Activated T-cell treated with anti-CD3 and anti-CD28 coated beads for 48 hours (primary cell): ENCODE measurements at places on chromosomes 13 and 19.

- peak; percentile 5 for DNase-seq
Measured at GRCh38 chr13:43596924-43597598, 189.7 kb downstream of the ENOX1 start.

GRCh38 chr13:35700671-35701070 is 224.2 kb upstream of the MAB21L1 start:
- no peak for DNase-seq

DNA sequence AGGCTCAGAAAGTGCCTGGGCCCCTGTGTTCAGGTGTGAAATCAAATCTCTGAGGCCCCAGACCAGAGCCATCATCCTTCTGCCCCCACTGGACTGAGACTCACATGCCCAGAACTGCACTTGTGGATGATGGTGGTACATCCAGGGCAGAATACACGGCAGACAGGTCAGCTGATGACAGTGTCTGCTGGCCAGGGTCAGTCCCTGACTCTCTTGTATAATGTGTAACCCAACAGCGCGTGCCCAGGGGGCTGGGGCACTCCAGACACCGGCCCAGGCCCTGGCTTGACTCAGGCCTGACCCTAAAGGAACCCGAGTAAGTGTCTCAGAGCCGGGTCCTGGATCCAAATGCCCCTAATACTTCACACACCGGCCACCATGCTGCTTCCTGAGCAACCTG is 37.4 kb upstream of the GATAD2A start:
- DNase-seq, result no peak

DNA sequence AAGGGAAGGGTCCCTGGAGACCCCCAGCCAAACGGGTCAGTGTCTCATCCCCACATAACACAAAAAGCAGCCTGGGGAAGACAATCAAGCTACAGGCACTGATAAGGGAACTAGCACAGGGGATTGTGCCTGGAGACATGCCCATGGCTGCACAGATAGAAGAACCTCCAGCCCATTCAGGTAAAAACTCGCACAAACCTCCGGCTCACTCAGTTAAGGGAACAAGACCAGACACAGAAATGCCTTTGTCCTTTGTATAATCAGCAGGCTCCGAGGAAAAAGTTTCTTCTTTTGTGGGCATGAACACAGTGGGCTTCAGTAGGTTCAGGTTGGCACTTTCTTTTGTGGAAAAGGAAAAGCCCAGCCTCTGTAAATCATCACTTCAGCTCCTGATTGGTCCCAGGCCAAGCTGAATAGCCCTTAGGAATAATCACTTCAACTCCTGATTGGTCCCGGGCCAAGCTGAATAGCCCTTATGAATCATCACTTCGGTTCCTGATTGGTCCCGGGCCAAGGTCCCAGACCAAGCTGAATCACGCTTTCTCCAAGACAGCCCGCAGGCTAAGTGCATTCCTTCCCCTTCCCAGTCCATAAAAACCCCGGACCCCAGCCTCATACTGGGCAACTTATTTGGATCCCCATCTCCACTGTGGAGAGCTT is 5.0 kb upstream of the ZNF230 start:
- DNase-seq, result no peak

GRCh38 chr13:109180905-109181425 is 551.6 kb downstream of the MYO16 start:
- no peak for DNase-seq

GRCh38 chr13:99196466-99197116 is 4.1 kb upstream of the UBAC2 start:
- DNase-seq, result no peak

DNA sequence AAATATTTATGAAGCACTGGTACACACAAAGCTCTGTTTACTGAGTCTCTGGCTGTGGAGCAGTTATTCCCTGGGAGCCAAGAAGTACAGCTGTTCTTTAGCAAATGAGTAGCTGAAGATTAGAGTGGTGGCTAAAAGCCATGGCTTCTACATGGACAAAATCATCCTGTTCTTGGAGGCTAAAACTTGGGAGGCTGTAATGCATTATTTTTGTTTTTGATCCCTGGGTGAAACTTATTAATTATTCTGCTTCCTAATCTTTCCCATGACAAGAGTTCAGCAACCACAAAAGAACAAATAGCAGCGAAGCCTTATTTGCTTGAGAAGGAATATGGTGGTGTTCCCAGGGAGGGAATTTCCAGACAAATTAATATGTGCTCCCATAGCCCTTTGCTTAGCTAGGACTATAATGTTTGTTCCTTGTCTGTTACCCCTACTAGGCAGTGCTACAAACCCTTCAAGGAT is 109.5 kb downstream of the DCT start:
- DNase-seq, result no peak

DNA sequence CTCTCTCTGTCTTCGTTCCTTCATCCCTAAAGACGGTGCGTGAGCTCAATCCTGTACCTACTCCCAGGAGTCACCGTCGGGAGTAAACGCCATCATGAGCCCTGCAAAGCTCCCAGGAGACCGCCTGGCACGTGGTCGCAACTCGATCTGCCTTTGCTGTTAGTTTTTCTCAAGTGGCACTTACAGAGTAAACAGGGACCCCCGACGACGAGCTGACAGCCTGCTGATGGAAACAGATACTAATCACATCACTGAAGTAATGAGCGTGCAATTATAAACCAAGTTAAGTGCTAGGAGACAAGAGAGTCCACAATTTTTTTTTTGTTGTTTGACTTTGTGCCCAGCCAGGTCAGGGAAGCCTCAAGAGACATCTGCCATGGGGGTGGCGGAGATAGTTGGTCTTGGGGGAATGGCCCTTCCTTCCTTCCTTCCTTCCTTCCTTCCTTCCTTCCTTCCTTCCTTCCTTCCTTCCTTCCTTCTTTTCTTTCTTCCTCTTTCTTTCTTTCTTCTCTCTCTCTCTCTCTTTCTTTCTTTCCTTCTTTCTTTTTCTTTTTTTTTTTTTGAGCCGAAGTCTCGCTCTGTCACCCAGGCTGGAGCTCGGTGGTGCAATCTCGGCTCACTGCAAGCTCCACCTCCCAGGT is 23.6 kb downstream of the CACNG6 start:
- no peak for DNase-seq

- no peak for DNase-seq
Measured at GRCh38 chr19:335486-336066, 9.0 kb downstream of the MIER2 start.

DNA sequence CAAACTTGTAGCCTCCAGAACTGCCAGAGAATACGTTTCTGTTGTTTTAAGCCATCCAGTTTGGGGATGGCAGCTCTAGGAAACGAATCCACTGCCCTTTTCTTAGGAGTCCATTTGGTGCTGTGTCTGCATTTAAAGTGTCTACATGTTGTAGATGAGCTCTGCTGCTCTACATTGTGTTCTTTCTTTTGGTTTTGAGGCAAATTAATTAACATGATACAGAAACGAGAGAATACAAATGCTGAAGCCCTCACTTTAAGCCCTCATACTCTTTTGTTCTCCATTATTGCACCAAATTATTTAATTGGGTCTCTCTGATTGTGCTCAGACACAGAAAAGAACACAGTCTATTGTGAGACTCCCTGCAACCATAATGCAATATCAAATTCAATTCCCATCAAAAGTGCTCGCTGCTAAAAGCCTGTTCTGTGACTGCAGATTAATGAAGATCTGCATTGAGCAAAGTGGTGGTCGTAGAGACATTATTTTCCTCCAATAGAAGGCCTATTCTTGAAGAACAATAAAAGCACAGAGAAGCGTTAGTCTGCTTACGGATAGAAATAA is 166.3 kb upstream of the SOX21 start:
- DNase-seq, result no peak

DNA sequence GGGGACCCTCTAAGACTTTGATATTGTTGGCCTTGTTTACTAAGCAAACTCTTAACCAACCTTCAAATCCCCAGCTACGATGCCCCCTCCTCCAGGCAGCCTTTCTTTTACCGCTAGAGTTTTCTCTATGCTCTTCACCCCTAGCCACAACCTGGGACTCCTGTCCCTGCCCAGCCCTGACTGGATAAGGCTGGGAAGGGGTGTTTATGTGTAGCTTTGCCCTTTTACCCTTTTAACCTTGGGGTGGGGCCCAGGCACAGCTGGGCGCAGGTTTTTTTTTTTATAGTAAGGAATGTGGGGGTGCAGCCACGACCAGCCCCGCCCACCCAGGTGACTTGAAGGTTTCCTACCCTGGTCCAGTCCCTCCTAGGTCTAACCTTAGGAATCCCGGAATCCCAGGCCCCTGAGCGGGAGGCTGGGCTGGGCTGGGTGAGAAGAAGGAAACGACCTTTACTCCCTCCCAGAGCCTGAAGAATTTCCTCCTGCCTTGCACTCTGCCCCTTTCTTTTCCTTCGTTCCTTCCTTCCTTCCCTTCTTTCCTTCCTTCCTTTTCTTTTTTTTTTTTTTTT is 12.2 kb downstream of the TJP3 start:
- DNase-seq, result no peak

- no peak for DNase-seq
Measured at GRCh38 chr13:112053744-112054615, 13.0 kb upstream of the SOX1 start.

DNA sequence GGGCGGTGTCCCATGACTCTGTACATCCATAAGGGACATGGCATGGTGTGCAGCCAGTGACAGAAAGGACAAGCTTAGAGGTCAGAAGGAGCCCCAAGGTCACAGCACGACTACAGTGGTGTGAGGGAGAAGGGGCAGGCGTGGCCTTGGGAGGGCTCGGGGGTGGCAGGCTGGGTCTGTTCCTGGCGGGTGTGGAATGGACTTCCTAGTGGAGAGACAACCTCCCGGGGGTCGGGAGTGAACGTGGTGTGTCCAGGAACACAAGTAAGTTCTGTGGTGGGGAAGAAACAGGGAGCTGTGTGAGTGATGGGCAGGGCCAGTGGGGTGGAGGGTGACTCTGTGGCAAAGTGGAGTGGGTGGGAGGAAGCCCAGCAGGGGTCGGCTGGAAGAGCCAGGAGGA is 279.3 kb downstream of the TEX29 start:
- DNase-seq, result no peak

DNA sequence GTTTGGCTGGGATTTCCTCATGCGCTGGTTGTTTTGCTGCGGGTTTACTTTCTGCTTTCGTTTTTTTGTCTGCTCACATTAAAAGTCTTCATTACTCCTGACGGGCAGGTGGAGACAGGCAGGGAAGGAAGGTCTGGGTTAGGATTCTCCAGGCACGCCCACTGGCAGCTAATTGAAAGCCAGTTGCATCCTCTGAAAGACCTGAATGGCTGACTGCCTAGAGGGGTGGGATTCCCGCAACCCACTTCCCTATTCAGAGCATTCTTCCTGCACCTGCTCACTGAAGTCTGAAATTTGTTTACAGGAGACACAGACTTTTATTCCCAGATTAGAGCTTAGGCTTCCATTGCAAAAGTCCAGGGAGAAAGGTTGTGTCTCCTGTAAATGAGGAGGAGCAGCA is 172.0 kb downstream of the UQCRFS1 start:
- no peak for DNase-seq

DNA sequence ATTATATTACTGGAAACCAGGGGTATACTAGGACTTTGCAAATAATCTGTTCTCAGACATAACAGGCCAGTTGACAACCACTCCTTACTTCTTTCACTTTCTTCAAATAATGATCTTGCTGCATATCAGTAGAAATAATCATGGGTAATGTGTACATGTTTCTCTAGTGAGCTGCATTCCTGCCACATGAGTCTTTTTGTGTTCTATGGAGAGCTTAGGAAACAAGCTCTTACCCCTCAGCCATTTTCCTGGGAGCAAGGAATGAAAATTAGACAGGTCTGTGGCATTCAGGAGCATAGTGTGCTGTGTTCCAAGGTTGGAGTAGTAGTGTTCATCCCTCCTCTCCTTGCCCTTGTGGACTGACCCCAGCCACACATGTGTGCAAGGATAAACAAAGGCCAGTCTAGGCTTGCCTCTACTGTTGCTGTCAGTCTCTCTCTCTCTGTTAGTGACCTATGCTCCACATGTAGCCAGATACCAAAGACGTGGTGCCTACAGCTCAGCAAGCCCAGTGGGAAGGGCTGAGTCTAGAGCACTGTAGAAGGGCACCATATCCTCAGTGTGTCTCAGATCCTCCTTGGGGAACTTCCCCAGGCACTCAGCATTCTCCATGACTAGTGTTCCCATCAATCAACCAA is 11.5 kb upstream of the OXGR1 start:
- DNase-seq, result no peak

DNA sequence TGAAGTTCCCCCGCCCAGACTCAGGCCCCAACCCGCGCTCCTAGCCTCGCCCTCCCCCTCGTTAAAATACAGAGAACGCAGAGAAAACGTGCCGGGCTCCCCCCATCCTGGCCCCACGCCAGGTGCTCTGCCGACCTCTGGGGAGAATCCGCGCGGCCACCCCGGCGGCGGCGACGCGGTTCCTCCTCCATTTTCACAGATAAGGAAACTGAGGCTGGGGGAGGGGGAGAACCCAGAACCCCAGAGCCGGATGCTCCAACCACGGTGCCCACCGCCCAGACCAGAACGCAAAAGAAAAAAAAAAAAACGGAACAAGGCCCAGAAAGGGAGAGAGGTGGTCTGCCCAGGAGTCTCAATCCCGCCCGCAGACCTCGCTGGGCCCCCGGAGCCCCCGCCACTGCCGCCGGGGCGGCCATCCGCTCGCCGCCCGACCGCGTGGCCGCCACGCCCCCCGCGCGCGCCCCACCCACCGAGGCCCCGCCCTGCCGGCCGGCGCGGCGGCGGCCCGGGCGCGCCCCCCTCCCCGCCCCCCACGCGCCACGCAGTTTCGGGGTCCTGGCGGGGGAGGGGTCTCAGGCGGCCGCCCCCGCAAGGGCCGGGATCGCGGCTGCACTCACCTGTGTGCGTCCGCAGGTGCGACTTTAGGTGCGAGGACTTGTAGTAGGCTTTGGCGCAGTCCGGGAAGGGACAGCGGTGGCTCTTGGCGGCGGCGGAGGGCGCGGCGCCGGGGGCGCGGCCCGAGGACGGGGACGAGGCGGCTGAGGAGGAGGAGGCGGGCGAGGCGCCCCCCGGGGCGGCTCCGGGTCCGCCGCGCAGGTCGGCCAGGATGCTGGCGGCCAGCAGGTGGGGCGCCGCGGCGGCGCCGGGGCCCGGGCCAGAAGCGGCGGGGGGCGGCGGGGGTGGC is 703 bp downstream of the KLF16 start:
- peak; percentile 57 for DNase-seq

GRCh38 chr19:34356875-34357274 is 8.1 kb upstream of the GPI start:
- no peak for DNase-seq

- DNase-seq, result no peak
Measured at GRCh38 chr19:1491114-1491848, at the start of gene REEP6. Gene REEP6 (plus strand): TSS chr19:1491181. CDS start chr19:1491270, 89 bp downstream.

- DNase-seq, result no peak
Measured at GRCh38 chr13:46629811-46630413, 76.9 kb downstream of the LRCH1 start.

DNA sequence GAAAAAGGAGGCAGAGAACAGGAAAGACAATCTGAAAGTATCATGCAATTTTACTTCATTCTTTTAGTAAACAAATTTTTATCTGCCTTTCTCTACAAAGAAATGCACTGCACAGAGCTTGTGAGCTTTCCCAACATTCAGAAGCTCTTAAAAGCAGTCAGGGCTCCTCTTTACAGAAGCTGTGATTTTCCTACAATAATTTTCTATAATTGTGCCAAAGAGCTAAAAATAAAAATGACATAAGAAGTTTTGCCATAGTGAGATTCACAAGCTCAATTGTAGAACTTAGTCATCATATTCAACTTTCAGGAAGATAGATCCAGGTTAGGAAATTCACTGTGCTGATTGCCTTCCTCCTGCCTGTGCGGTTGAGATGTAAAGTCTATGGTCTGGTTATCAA is 341.4 kb downstream of the PCDH9 start:
- DNase-seq, result no peak

GRCh38 chr13:113129480-113129879 is 6.9 kb downstream of the F10 start:
- DNase-seq, result no peak

GRCh38 chr13:21557995-21558394 is 46.0 kb downstream of the MICU2 start:
- DNase-seq, result no peak

- no peak for DNase-seq
Measured at GRCh38 chr13:30877335-30877734, 28.7 kb upstream of the MEDAG start.
